Pulmonary artery endothelial cell (primary cell): ENCODE measurements at places on chromosomes 4 and X. TPM values are rescaled to one million over a fixed set of nuclear protein-coding genes. Genes with fewer than 3 reads are reported as not detected.

DNA sequence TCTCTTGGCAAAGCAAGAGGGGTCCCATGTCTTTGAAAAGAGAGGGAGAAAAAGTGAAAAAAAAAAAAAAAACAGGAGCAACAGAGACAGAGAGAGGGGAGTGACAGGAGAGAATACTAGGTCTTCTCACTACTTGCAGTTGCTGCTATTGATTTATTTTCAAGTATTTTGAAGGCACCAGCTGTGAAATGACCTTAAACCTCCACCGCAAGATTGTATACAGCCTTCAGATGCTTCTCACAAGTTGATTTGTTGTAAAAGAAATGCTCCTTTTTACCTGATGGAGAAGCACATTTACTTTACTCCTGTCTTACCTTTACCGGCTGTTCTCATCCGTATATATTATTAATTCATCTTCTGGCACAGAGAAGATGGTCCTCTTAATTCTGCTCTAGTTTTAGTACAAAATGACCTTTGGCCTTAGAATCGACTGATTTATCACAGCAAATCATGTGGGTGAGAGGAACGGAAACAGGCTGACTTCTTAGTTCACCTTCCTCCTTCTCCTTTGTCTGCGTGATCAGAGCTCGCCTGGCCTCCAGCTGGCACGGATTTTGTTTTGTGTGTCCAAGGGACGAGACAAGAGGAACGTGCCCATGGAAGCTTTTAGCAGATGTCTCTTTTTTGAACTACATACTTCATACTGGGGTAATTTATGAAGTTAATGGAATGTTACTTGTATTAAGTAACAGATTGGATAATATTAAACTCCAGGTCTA is 82.4 kb upstream of the PACRGL start:
- no peak for DNase-seq

Gene CSN1S1
- not detected in 2 replicates for total RNA-seq

DNA sequence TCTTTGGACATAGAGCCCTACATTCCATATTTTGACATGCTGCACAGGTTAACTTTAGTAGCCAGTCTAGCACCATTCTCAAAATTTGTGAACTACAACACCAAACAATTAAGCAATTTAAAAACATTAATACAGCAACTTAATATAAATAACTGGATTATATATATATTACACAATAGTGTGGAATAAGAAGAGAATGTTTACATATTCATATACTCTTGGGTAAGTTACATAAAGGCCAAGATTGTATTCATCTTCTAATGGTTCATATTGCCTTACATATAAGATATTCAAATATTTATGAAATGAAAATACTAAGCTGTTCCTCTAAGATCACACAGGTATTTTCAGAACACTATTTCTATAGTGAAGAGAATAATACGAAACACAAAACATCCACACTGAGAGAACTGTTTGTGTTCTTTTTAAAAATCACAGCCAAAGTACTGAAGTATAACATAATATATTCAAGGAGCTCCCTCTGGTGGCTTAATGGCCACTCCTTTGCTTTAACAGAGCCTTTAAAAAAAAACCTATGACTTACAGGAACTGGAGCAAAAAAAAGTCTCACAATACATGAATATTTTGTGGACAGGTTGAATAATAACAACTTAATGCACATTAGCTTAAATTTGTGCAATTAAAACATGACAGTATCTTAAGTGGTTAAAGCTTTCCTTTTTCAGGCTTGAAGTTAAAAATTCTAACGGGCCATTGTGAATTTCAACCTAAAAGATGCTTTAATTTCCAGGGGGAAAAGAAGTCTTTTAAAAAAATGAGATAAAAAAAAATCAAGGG is 46.2 kb downstream of the NEK1 start:
- peak; percentile 17 for DNase-seq

DNA sequence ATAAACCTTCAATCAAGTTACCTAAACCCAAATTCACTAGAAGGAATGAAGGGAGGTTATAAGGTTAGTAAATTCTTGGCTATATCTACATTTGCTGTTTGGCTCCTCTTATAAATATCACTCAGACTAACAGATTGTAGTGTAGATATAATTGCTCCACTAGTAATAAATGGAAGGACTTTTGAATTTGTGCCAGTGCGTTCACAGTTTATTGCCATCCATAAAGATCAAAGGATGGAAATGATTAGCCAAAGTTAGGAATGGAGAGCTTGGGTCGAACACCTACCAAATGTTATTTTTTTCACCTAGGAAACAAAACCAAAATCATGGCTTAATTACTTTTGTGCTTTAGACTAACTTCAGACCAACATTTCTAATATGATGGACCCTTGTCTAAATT is 9.2 kb downstream of the DTHD1 start:
- DNase-seq = no peak

GRCh38 chrX:22594766-22595165 is 322.1 kb downstream of the CBLL2 start:
- no peak for DNase-seq

Gene CNKSR2
- total RNA-seq = under 0.01 TPM in 1 of 2 replicates, not detected in the other

DNA sequence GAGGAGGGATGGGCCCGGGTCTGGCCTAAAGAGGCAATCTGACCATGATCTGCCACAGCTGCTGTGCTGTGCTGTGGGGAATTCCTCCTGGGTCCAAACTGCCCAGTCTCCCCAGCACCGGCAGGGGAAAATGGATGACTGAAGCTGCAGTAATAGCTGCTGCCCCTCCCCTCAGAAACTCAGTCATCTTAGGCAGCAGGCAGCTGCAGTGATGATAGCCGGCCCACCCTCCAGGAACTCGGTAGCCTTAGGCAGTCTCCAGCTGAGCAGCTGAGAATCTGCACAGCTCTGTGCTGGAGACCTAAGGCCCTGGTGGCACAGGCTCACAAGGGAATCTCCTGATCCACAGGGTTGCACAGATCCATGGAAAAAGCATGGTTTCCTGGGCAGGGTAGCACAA is 113.4 kb upstream of the USP38 start:
- DNase-seq = no peak

- no peak for DNase-seq
These were observed 119.4 kb downstream of the AKAP4 start for GRCh38 chrX:50081282-50081889.

Gene RASL11B
- total RNA-seq = 0.11 TPM in 1 of 2 replicates, not detected in the other

Gene ARMCX1
- 30.7 and 42.7 TPM in 2 replicates for total RNA-seq

- no peak for DNase-seq
These were observed 31.4 kb upstream of the BBS12 start for GRCh38 chr4:122701061-122701460.

DNA sequence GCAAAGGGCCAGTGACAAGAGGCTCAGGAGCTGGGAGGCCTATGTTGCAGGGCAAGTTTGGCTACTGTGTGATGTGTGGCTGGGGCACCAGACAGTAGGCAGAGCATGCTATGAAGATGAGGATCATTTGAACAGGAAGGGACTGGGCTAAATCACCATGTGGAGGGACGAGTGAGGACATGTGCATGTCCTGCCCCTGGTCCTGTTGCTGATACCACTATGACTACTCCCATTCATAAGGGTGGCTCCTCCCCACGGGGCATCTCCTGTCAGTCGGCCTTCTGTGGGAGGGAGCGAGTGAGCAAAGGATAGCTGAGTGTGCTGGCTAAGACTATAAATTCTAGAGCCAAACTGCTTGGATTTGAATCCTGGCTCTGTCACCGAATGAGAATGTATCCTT is 139.2 kb downstream of the TMEM164 start:
- no peak for DNase-seq

DNA sequence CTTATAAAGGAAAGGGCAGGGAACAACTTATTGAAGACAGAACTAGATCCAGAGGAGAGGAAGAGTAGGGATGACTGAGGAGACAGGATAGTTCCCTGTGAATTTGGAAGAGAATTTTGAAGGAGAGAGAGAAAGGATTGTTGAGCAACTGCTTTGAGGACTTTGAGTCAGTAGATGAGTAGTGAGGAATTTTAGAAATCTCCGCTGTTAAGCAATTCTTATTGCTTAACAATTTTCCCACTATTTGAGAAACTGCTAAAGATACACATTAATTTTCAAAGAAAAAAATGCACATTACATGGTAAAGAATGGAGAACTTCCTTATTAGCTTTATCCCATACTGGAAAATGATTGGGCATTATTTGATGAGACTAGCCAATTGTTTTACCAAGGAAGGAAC is 116.3 kb upstream of the NRK start:
- DNase-seq = no peak

DNA sequence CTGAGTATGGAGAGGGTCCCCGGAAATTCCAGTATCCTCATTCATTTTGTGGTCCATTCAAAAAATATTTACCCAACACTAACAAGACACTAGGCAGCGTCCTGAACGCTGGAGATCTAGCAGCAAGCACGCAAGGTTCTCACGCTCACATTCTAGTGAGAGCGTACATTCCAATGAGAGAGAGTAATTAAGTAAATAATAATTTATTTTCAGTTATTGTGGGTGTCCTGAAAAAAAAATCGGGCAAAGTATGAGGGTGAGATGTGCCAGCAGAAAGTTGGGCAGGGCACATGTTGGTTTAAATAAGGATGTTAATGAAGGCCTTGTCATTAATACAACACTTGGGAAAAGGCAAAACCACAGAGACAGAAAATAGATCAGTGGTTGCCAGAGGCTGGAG is 4.0 kb upstream of the TMEM156 start:
- no peak for DNase-seq

DNA sequence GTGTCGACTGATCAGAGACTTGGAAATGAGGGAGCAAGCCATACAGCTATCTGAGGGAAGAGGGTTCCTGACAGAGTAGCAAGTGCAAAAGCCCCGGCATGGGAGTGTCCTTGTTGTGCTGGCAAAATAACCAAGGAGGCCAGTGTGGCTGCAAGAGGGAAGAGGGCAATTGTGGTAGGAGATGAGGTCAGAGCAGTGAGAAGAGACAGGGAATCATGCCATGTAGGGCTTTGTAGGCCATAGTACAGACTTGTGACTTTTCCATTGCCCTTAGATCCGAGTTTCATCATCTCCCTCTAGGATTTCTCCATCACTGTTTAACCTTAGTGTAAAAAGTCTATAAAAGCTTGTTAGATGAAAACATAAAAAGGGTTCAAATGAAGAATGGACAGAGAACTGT is 76.2 kb downstream of the DOCK11 start:
- DNase-seq = no peak

- DNase-seq = no peak
These were observed 195.7 kb upstream of the CASK start for GRCh38 chrX:42119076-42119475.

- DNase-seq = no peak
These were observed 227.1 kb upstream of the FTHL17 start for GRCh38 chrX:31298916-31299315.

DNA sequence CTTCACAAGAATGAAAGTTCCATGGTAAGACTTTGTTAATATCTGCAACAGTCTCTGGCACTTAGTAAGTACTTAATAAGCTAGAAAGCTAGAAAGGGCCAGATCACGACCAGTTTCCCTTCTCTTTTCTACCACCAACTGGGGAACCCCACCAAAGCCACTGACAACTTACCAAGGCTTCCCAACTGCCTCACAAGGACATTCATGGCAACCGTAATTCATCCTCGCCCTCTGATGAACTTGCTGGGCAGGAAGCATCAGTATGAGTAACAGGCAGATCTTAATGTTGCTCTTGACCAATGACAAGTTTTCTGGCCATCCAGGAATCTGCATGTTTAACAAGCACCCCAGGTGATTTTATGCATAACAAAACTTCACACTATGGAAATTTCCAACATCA is 23.2 kb upstream of the ZCCHC13 start:
- DNase-seq = no peak

DNA sequence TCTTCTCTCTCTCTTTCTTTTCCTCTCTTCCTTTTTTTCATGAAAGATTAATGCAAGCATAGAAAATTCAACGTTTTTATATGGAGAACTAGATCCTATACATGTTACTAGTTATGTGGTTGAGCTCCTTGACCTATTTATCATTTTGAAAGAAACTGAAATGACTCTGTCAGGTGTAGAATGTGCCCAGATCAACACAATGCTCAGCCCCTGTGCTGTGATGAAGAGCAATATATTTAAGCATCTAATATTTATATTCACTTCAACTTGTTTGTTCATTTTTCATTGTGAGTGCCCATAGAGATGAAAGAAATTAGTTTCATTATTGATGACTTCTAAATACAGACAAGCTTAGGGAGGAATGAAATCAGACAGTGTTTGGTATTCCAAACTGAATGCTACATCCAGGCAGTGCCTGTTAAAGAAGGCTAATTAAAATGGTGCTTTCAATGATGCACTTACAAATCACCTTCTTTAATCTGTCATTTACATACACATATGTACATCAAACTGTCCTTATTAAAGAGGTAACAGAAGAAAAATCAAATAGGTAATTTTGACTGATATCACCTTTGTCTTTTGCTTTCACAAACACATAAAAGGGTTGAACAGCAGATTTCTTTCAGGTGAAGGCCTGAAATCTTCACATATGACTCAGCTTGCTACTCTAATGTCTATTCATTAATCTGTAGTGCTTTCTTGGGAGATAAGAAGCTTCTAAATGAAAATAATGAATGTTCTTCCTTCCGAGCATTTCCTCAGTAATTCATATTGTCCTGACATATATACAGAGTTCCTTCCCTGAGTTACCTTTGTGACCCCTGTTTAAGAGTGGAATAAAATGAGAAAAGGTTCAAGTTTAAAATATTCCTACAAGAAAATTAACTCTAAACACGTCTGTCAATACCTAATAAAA is 915.9 kb downstream of the PDHA2 start:
- DNase-seq = no peak

GRCh38 chr4:17702641-17703040 is 78.8 kb downstream of the FAM184B start:
- DNase-seq = no peak

Gene DUX4
- total RNA-seq = not detected in 2 replicates

GRCh38 chrX:21047034-21047455 is 327.2 kb upstream of the CNKSR2 start:
- DNase-seq = no peak

DNA sequence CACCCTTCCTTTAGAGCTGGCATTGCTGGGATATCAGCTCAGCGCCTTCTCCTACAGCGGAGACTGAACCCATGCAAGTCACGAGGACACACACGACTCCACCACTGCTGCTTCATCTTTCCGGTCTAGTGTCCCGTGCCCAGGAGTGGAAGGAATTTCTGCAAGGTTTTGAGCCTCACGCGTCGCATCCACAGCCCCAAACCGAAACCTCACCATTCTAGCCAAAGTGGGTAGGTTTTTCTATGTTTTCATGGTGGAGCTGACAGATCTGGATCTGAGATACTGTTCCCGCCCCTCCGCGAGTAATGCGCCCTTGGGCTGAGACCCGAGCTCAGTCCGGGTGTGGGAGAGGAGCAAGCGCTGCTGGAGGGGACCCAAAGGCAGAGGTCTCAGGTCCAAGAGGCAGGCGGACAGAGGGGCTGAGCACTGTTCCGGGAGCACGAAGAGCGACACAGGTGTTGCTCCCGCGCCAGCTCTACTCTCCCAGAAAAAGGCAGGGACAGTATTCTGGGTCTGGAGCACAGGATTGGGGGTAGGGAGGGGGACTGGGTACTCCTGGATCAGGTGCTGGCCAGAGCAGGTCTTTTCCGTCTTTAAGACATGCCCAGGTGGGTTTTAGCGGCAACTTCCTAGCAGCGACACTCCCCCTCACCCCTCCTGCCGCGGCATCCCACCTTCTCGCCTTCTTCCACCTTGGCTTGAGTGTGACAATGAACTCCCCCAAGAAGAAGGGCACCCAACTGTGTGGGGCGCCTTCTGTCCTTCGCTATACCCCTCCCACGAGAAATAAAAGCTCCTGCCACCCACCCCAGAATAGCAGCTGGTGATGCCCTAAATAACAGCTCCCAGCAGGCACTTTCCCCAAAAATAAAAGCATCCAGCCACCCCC is 1.8 kb downstream of the EPHA5 start:
- DNase-seq = no peak

Gene S100G
- total RNA-seq = not detected in 2 replicates

Gene UGT2B10
- not detected in 2 replicates for total RNA-seq
